ENCODE measurements at places on chromosomes 11 and 22. TPM values are rescaled to one million over a fixed set of nuclear protein-coding genes. Genes with fewer than 3 reads are reported as not detected.

The KCTD14 gene
- 8.4 TPM for total RNA-seq

GRCh38 chr11:115869780-115870431, 365.7 kb upstream of the CADM1 start:
- peak; percentile 84 for DNase-seq

DNA sequence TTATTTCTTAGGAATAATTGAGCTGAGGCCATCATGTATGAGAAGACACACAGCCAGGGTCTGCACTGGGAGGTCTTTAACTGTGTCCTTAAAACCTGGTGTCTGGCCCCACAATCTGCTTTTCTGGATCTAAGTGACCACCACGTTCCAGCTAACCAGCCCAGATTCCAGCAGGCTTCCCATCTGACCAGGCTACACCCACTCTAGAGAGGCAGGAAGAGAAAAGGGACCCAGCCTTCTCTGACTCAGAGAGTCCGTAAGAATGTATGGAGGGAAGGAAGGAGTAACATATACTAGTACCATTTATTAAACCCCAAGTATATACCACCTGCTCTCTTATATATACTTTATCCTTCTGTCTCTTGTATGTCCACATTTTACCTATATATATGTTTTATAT, 80.1 kb downstream of the LDLRAD3 start:
- peak; percentile 23 for DNase-seq

The CD6 gene
- total RNA-seq: 0.06 TPM

- no peak for DNase-seq
These were observed 14.8 kb downstream of the OR51E2 start for GRCh38 chr11:4682623-4683419.

GRCh38 chr22:26860301-26860700, 202.9 kb downstream of the MIAT start:
- DNase-seq: no peak

All from Daoy (cell line).